ENCODE measurements at places on chromosomes 1 and 21.

GRCh38 chr1:210323957-210324356 lies 4.7 kb upstream of the HHAT start:
- no peak for DNase-seq

- DNase-seq, result no peak
These were observed 132.6 kb upstream of the DUSP10 start for GRCh38 chr1:221874285-221875003.

GRCh38 chr1:114749835-114750234 lies 7.9 kb downstream of the CSDE1 start:
- no peak for DNase-seq

DNA sequence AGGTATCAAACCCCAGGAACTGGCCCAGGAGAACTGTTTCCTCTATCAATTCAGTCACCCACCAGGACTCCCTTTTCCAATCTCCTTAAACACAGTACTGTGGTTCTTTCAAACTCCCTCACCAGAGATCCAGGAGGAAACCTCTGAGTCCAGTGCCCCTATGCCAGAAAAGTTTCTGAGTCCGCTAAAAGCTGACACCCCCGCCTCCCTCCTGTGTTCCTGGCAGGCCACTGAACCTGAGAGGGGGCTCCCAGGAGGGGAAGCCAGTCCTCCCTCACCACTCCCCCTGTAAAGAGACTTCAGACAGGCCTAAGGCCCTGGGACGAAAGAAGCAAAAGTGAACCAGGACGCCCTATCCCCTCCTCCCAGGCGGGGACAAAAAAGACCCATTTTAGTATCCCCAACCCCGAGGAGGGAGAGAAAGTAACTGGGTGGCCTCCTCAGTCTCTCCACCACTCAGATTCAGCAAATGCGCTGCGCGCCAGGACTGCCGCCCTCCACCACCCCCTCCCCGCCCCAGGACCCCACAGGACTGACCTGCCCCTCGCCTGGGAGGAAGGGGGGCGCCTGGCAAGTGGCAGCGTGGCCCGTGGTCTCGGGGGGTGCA lies 624 bp downstream of the SLC41A1 start:
- no peak for DNase-seq

- no peak for DNase-seq
These were observed 25.8 kb downstream of the CD247 start for GRCh38 chr1:167492481-167492910.

- no peak for DNase-seq
These were observed 562 bp downstream of the DYNLT5 start for GRCh38 chr1:66752671-66753371.

DNA sequence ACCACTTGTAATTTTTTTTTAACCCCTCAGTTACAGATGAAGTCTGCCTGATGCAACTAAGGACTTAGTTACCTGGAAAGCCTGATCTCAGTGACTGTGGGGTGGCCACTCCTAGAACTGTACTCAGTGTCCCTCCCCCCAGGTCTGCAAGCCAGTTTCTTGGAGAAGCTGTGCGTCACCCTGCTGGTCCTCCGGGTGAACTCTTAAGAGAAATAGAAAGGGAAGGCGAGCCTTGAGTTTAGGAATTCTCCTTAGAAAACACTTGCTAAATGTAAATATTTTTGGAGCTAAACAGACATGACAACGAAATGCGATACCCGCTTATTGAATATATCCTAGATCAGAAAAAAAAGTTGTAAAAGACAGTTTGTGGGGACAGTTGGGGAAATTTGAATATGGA lies 730 bp downstream of the SLC16A4 start:
- DNase-seq, result no peak

DNA sequence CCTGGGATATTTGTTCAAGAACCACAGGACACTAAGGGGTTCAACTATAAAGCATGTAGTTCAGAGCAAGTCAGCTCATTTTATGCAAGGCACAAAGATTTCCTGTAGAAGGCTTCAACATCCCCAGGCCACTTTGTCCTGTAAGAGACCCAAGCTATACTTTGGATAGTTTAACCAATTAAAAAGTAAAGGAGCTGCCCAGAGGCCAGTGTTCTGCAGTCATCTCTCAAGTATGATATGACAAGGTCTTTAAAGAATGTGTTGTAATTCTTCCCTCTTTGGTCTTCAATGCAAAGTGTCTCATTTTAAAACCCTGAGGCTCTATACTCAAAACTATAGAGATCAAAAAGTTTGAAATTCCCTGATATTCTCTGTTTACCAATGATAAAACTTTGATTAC lies 34.1 kb downstream of the KRTAP20-3 start:
- DNase-seq, result no peak

- no peak for DNase-seq
These were observed 554.6 kb downstream of the SMYD3 start for GRCh38 chr1:245952383-245953026.

- no peak for DNase-seq
These were observed 26.2 kb upstream of the HHAT start for GRCh38 chr1:210302501-210302900.

DNA sequence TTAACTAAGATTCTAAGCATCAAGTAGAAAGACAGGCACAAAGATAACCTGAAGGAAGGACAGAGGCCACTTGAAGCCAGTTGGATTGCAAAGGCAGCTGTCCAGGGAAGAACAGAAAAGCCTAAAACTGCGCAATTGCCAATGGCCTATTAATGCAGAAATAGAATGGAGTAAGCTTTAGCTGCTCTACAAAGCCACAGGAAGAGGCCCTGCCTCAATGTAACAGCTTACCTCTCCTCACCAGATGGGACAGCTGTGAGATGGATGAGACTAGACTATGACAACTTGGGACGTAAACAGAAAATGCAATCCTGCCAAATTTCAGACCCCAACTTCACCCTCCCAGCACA lies 176.5 kb downstream of the EIF4G3 start:
- no peak for DNase-seq

- DNase-seq, result no peak
These were observed 125.1 kb downstream of the ZBTB18 start for GRCh38 chr1:244176201-244176600.

GRCh38 chr1:22489823-22490222 lies 38.2 kb downstream of the ZBTB40 start:
- no peak for DNase-seq

GRCh38 chr1:154608397-154609270 lies 648 bp upstream of the ADAR start:
- DNase-seq, result peak; percentile 34

- no peak for DNase-seq
These were observed 272.0 kb downstream of the PTPRC start for GRCh38 chr1:198910816-198911215.

- DNase-seq, result no peak
These were observed 237.0 kb downstream of the TBX15 start for GRCh38 chr1:118751166-118751565.

GRCh38 chr1:215599418-215600074 lies 32.4 kb downstream of the KCTD3 start:
- no peak for DNase-seq
